ENCODE measurements at places on chromosomes 12 and 14.

DNA sequence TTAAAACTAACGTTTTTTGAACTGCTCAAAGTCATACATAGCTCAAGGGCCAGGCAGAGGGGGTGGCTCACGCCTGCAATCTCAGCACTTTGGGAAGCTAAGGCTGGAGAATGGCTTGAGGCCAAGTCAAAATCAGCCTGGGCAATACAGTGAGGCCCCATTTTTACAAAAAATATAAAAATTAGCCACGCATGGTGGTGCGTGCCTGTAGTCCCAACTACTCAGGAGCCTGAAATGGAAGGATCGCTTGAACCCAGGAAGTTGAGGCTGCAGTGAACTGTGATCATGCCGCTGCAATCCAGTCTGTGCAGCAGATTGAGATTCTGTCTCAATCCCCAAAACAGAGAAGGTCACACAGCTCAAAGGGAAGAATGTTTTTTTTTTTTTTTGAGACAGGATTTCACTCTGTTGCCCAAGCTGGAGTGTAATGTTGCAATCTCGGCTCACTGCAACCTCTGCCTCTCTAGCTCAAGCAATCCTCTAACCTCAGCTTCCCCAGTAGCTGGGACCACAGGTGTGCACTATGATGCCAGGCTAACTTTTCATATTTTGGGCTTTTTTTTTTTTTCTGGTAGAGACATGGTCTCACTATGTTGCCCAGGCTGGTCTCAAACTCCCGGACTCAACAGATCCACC lies 2.9 kb downstream of the RBM23 start:
- DNase-seq, result no peak

GRCh38 chr14:21070083-21070609 lies at the start of gene ARHGEF40:
Gene ARHGEF40 (plus strand): TSS chr14:21070304. CDS start chr14:21070397, 93 bp downstream.
- DNase-seq, result no peak

- no peak for DNase-seq
Observed at GRCh38 chr14:38559711-38560110, 303.8 kb upstream of the CLEC14A start.

DNA sequence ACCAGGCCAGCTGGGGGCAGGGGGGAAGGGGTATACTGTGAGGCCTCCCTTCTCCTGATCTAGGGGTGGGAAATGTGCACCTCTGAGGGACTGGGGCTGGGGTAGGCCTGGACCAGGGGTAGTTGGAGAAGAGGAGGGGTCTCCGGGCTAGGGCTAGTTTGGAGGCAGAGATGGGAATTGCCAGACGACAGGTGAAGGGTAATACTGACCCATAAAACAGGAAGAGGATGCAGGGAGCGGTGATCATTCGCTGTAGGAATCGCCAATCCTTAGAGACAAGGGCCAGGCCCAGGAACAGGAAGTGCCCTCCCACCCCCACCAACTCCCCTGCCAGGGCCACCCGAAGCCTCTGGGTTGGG lies 4.4 kb downstream of the SLC22A17 start:
- no peak for DNase-seq

GRCh38 chr12:98048326-98048725 lies 467.1 kb upstream of the TMPO start:
- DNase-seq, result no peak

DNA sequence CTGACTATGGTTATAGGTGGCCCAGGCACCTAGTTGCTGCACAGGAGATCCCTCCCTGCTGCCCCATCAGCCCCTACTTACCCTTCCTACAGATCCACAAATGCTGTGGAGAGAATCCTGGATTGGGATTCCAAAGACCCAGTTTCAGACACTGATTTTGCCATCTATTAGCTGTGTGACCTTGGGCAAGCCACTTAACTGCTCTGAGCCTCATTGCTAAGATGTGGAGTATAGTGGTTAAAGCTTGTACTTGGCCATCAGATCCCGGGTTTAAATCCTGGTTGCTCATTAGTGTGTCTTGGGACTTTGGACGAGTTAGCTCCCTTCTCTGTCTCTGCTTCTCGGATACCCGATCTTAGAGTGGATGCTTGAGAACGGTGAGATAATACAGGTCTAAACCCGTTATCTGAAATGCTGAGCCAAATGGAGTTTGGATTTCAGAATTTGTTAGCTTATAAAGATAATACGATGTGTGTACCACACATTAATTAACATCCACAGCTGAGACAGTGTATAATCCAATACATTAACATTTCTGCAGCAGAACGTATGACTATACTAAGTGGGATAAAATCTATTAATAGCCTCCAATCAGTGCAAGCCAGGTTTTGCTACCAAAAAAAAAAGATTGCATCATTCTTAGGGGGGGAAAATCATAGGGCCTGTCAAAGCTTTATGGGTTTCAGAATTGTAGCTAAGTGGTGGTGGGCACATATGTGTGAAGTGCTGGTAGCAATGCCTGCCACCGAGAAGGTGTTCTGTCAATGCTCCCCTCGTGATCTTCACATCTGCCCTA lies 16.0 kb downstream of the PROX2 start:
- DNase-seq, result no peak

DNA sequence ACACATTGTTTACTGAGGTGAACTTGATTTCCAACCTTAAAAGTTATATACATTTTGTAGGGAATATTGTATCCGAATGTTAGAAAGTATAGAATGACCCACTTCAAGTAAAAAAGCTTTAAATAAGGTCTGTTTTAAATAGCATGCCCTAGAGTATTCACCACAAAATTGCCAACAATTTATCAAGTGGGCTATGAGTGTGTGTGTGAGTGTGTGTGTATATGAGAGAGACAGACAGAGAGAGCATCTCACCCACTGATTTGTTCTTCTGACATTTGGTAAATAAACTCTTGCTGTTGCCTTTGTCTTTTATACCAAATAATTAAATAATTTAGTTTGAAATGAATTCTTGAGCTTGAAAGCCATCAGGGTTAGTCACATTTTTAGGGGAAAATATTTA lies 29.8 kb upstream of the RAP1B start:
- DNase-seq, result no peak

DNA sequence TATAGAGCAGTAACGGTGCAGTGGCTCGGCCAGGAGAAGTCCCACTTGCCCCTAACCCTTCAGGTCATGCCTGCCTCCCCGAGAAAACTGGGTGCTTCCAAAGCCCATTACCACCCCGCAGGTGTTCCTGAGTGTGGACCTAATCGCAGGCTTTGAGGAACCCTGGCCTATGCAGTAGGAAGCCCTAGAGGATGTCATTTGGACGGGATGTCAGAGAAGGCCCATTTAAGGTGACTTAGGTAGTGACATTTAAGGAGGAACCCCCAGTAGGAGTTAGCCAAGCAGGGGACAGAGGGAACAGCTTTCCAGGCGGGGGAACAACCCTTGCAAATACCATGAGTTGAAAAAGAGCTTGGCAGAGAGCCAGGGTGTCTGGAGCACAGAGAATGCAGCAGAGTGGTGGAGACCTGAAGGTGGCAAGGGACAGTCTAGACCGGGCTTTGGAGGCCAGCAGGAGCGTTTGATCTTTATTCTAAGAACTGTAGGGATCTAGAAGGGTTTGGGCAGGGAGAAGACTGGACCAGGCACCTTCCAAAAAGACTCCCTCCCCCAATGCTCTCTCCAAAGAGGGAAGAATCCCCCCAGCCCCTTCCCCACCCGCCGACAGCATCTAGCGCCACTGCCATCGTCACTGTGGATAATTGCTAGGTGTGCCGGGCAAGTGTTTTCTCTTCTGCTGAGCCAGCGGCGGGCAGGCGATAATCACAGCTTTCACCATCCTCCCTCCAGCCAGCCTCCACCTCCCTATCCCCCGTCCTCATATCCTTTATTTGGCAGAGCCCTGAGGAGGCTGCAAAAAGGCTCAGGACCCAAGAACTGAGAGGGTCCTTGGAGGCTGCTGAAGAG lies 33.3 kb upstream of the BEGAIN start:
- no peak for DNase-seq

DNA sequence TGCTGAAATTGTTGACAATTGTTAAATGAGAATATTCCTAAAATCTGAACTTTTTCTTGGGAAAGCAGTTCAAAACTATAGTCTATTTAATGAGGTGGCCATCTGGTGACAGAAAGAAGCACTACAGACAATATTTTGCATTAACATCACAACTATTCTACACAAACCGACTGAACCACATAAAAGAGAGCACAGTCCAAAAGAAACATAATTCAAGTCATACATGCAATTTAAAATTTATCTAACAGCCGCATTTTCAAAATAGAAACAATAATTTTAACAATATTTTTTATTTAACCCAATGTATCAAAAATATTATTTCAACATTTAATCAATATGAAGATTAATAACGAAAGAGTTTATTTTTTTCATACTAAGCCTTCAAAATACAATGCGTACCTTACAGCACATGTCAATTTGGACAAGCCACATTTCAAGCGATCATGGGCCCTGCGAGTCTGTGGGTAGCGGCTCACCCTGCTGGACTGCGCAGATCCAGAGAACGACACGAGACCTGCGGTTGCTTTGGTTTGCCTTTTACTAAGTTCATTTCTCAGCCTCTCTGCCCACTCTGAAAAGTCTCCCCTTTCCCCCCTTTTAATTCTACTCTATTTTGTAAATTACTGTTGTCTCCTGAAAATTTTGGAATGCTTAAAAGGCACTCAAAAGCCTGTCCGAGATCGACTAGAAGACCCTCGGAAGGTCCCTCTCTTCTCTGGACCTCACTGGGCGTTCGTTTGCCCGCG lies 947 bp upstream of the LRRC9 start:
- no peak for DNase-seq

DNA sequence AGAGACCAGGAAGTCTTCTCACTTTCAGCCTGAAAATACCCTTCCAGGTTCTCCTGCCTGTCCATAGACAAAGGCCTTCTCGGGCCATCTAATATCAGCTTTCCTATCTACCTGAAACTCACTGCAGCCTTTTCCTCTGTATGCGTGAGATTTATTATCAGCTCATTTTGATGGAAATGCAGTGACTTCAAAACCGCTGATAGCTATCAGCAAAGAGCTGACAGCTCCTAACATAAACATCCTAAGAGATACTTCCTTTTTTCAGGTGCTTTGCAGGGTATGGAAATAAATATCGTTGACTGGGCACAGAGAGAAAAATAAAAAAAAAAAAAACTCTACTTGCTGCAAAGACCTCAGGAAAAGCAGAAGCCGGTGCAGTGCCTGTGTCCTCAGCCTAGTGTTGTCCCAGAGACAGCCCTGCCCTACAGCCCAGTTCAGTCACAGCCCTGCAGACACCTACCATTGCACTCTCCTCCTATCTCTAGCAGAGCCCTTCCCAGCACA lies 215.0 kb upstream of the EGLN3 start:
- DNase-seq, result no peak

DNA sequence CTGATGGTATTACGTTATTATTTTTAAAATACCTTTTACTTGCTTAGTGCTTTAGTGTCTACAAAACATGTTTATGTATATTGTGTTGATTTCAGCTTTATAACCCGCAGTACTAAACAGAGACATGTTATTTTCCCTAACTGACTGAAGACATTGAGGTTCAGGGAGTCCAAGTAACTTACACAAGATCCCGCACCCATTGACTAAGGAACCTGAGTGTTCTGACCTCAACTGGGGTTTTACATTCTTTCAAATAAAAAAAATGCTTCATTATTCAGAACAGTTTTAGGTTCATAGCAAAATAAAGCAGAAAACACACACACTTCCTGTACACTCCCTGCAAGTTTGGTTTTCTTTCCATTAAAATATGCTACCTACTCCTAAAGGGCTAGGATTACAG lies 60.4 kb upstream of the METAP2 start:
- no peak for DNase-seq

DNA sequence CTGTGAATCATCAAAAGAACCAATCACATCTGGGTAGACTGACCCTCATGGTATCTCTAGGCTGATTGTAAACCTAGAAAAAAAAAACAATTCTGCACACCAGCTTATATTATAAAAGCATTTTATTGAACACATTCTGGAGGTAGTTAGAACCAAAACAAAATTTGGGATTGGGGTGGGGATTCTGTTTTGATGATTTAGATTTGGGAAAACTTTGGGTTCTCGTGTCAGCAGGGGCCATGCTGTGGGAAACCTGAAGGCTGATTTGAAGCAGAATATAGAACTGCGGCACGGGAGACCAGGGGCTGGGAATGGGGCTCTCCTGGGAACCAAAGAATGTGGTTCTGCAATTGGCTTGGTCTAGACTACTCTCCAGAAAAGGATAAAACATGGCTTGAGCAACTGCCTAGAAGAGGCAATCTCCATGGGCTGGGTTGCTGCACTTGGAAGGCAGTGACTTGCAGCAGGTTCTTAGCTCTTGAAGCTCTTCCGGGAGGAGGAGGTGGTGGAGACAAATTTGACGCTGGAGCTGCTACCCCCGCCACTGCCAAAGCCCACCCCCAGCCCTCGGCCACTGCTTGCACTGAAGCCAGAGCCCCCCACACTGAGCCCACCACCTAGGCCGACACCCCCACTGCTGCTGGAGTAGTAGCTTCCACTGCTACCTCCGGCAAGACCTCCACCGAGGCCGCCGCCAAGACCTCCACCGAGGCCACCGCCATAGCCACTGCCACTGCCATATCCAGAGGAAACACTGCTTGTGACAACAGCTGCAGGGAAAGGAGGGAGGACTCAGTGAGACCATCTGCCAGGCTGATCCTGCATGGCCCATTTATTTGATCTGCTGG lies 5.5 kb downstream of the KRT5 start:
- no peak for DNase-seq

DNA sequence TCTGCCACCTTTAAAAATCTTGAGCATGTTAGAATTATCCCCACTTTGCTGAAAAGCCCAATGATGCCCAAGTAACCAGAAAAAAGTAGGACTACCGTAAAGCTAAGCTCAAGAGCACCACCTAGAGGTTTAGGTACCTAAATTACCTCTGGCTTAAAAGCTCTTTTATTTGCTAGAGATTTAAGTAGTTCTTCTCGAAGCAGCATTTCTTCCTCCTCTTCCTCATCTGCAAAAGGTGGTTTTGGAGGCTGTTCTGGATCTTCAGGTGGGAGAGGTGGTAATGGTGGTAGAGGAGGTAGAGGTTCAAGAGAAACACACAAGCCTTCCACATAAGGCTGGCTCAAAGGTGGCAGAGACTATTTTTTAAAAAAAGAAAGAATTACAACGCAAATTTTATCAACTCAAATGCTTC lies 26.9 kb downstream of the ZFC3H1 start:
- peak; percentile 32 for DNase-seq

GRCh38 chr14:36553656-36554260 lies 28.7 kb downstream of the NKX2-8 start:
- no peak for DNase-seq

- DNase-seq, result no peak
Observed at GRCh38 chr12:7373226-7373625, 69.4 kb downstream of the ACSM4 start.

DNA sequence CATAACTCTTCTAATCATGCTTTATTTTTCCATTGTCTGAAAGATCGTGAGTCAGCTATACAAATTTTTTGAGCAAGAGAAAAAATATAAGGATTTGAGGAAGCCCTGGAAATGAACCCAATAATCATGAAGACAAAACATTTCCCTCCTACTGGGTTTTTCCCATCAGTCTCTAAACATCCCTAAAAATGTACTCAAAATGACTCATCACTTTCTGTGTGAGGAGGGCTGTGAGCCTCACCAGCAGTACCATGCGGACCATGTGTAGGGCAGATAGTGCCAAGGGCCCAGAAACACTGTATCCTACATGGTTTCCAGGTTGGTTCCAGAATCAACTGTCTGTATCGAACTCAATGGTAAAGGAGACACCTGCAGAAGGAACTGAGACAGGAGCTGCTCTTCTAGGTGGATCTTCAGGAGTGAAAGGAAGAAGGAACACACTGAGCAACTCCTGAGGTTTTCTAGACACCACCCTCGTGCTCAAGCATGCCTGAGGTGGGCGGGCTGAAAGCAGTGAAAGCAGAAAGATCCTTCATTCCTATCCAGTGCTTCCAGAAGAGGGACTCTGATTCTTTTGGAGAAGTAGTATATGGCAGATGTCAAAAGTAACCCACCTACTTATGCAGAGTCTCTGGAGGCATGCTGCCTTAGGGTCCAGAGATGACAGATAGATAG lies 48.6 kb upstream of the RHOJ start:
- no peak for DNase-seq

All from GDM1 (cell line).